D721Med (cell line): ENCODE measurements at places on chromosomes 1 and 21.

GRCh38 chr1:156423422-156424352 is 54.7 kb downstream of the RHBG start:
- no peak for DNase-seq

DNA sequence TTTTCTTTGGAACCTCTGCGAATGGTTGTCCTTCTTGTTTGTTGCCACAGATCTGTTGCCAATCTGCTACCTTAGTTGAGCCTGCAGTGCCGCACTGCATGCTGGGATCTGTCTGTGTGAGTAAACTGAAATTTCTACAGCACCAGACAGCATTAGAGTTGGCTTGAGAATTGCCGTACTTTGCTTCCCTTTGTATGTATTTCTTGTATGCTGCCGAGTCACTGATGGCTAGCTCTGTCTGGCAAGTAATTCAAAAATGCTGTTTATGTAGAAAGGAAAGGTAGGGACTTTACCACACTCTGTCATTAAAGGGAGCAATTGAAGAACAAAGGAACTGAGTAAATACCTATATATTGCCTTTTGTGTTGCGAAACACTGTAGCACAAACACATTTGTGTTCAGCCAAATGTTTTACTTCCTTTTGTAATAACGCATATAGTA is 857.4 kb downstream of the USP25 start:
- DNase-seq, result no peak

- DNase-seq, result no peak
These were observed 178.6 kb downstream of the ZP4 start for GRCh38 chr1:237712082-237712481.

- no peak for DNase-seq
These were observed 141.3 kb downstream of the ASTN1 start for GRCh38 chr1:177023249-177023648.

- DNase-seq, result no peak
These were observed 76.9 kb downstream of the MRPL37 start for GRCh38 chr1:54276617-54277450.

GRCh38 chr1:178548108-178548507 is 35.2 kb downstream of the TEX35 start:
- DNase-seq, result no peak

DNA sequence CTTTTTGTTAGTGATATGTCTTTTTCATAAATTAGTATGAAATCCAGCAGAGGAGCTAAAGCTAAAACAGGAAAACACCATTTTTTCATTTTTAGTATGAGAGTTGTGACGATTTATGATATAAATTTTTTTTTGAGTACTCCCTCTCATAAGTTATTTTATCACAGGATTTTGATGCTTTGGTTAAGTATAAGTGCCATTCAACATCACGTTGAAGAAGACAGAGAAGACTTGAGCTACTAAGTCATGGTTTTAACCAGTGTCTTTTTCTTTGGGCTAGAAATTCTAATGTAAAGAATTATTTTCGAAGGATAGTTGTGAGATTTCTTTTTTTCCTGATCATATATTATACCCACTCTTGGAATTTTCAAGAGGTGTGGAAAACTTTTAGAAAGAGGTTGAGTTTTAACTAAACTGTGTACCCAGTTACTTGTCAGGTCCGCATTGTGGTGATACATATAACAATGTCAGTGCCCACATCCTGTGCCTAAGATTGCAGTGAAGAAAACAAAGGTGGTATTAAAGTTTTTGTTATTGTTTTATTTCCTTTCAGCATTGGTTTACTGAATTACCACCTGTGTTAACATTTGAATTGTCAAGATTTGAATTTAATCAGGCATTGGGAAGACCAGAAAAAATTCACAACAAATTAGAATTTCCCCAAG is 93.8 kb downstream of the USP25 start:
- DNase-seq, result no peak

- no peak for DNase-seq
These were observed 252.1 kb upstream of the CACYBP start for GRCh38 chr1:174747613-174748012.

- DNase-seq, result no peak
These were observed 20.2 kb downstream of the CAPZB start for GRCh38 chr1:19465123-19465522.

DNA sequence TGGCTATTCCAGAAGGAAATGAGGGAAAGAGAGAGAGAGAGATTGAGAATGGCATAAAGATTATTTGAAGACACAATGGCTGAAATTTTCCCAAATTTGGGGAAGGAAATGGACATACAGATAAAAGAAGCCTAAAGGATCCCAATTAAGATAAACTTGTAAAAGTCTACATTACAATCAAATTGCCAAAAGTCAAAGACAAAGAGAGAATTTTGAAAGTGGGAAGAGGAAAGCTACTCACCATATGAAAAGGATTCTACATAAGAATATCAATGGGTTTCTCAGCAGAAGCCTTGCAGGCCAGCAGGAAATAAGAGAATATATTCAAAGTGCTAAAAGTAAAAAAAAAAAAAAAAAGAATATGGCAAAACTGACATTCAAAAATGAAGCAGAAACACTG is 233.0 kb upstream of the NFIA start:
- DNase-seq, result no peak

GRCh38 chr1:150173141-150173585 is 23.4 kb downstream of the PLEKHO1 start:
- DNase-seq, result no peak

DNA sequence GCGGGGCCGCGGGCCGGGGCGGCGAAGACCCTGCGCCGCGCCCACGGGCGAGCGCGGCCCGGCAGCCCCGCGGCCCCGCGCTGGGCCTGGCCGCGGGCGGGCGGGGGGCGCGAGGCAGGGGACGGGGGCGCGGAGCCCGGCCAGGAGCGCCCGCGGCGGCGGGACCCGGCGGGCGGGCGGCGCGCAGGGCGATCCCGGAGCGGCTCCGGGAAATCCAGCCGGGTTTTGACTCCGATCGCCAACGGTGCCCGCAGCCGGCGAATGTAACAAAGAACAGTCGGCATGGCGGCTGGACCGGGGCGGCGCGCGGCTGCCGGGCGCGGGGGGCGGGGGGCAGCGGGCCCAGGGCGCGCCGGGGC is 334 bp downstream of the PRDM15 start:
- DNase-seq, result peak; percentile 79

GRCh38 chr1:193014400-193014799 is 44.8 kb downstream of the UCHL5 start:
- DNase-seq, result no peak

DNA sequence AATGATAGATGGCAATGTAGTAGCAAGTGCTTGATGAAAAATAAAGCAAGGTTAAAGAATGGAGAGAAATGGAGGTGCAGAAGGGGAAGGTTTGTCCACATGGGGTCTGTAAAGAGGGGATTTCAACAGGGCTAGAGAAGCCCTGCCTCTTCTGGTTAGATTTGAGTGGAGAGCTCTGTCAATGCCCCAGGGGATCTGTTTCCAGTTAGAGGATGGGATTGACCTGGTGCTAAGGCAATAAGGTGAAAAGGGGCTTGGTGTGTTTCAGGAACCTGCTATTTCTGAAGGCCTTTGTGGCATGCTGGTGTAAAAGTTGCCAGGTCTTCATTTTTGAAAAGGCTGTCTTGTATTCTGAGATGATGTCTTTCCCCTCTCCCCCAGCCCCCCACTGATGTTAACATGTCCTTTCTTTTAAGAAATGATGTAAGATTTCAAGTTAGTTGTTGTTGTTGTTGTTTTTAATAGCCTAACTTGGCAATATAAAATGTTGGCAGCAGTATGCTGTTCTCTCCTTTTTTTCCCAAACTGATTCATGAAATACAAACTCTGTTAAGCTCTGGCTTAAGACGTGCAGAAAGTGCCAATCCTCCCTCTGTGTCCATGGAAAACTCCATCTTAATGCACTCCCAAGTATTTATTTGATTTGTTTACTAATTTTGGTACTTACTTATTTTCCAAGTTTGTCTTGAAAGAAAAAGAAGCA is 370.3 kb upstream of the ADGRL2 start:
- no peak for DNase-seq

GRCh38 chr1:231611851-231612250 is 14.7 kb upstream of the DISC1 start:
- DNase-seq, result peak; percentile 80

DNA sequence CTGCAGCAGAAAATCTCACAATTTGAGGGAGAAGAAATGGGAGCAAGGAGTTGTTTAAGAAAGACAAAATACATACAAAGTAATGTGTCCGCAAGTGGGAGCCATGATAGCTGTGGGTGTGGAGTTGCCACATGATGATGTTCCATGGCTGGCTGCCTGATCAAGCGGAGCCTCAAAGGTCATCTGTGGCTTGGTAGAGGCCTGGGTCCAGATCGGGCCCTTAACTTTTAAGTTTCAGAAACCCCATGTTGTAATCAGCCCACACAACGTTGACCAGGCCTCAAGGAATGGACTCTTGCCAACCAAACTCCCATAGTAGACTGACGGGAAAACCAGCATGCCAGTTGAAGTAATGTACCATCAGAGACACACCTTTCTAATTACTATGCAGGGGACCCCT is 64.7 kb upstream of the ANGPTL1 start:
- no peak for DNase-seq

- DNase-seq, result no peak
These were observed 360.3 kb downstream of the NEGR1 start for GRCh38 chr1:71921935-71922559.

GRCh38 chr1:64535938-64536835 is 66.3 kb downstream of the CACHD1 start:
- no peak for DNase-seq

GRCh38 chr1:222138095-222138494 is 396.2 kb upstream of the DUSP10 start:
- no peak for DNase-seq

DNA sequence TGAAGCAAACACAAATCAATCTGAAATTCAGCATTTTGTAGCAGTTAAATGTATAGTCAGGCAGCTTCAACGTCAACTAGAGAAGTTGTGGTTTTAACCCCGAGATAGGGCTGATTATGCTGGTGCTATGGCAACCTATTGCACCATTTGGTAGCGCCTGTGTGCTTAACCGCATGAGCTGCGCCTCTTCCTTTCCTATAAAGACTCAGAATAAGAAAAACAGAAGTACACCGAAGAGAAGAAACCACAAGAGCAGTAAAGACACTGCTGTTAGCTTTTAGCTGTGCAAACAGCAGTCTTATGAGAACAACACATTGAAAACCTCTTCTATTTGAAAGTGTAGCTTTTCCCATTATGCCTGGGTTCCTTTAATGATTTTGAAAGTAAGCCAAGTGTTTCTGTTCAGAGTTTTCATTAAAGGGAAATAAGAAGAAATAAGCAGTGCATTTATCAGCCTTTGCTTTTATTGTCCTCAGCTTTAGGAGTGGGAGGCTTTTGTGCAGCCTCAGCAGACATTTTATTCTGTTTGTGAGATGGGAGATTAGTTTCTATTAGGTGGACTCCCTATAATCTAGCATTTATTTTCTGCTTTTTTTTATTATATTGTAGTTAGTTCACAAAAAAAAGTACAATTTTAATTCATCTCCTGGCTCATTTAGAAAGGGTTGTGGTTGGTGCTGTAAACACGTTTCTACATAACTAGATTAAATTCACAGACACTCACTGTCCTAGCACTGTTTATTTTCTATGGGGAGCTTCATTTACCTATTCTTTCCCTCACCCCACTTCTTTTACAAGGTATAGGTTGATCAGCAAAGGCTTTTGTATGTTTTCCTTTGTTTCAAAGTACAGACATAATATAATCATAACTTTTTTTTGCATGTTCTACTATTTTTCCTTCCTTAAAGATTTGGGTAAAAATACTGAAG is 43.3 kb downstream of the PTPRC start:
- DNase-seq, result no peak

- no peak for DNase-seq
These were observed 68.4 kb downstream of the LUZP1 start for GRCh38 chr1:23100074-23100748.

DNA sequence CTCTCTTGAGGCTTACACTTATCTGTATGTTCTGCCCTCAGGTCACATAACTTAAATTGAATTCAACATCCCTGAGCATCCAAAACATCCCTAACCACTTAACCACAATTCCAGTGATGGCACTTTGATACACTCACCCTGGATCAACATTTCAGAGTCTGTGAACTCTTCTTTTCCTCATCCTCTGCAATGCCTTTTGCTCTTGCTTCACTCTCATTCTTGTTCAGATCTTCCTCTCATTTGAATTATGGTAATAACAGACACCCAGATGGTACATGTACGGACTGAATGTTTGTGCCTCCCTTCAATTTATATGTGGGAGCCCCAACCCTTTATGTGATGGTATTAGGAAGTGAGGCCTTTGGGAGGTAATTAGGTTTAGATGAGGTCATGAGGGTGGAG is 33.4 kb downstream of the PTGER3 start:
- no peak for DNase-seq

GRCh38 chr1:226827458-226827857 is 43.0 kb upstream of the PSEN2 start:
- DNase-seq, result no peak

DNA sequence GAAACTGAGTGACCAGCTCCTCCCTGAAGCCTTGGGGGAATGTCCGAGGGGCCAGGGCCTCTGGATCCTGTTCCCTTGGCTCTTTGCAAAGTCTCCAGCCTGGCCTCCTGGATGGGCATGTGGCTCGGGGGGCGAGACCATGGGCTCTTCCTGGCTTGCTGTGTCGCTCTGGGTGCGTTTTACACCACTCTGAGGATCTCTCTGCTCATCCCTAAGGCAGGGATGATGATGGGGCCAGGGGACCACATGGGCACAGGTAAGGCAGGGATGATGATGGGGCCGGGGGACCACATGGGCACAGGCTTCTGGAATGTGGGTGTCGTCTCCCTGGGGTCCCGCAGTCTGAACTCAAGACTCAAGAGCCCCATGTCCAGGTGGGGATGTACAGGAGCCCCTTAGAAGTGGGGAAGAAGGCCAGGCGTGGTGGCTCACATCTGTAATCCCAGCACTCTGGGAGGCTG is 17.7 kb downstream of the TP73 start:
- DNase-seq, result no peak

- DNase-seq, result no peak
These were observed 224.3 kb upstream of the GREM2 start for GRCh38 chr1:240836271-240836670.

DNA sequence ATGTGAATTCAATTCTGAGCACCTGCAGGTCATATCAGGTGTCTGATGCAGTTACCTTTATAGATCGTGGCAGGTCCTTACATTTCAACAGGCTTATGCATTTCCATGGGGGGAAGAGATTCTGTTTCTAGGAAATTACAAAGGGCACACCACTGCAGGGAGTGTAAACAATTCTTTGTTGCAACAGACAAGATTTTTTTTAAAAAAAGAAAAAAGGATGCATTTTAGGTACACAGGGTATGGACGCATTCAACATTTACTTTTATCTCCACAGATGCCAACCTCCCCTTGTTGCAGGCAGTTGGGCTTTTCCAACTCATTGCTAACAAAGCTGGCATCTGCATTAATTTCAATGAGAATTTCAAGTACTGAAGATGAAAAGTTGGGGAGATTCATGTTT is 13.5 kb upstream of the TEKT2 start:
- no peak for DNase-seq

DNA sequence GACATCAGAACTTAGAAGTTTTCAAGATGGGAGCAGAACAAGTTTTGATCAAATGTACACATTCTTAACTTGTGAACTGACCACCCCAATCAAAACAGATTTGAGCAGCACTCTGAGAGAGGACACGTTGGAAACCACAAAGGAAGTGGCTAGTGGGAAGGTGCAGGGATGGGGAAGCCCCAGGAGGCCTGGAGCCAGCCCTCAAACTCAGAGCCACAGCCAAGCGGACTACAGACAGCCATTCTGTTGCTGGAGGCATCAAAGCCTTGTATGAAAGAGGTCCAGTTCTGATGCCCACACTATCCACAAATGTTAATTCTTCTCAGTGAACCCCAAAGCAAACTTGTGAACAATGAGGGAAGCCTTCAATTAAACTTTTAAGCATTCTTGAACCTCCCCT is 143.6 kb upstream of the RAB4A start:
- no peak for DNase-seq

- no peak for DNase-seq
These were observed 813.6 kb upstream of the ADGRL2 start for GRCh38 chr1:80987106-80987505.

GRCh38 chr1:15151871-15152270 is 1.7 kb upstream of the TMEM51 start:
- DNase-seq, result no peak
